ENCODE measurements at places on chromosomes 7 and 10. TPM values are rescaled to one million over a fixed set of nuclear protein-coding genes. Genes with fewer than 3 reads are reported as not detected.

Gene WEE2
- total RNA-seq, result not detected

Gene TFPI2
- total RNA-seq, result 1.8 TPM

Gene NAT16
- 0.50 TPM for total RNA-seq

Gene CFTR
- total RNA-seq, result 5.1 TPM

Gene ACTL6B
- 1.2 TPM for total RNA-seq

Gene DNA2
- total RNA-seq, result 7.6 TPM

Gene NUTM2A
- total RNA-seq, result 7.6 TPM

Gene STX1A
- total RNA-seq, result 24.7 TPM

Gene ZNF25
- 10.5 TPM for total RNA-seq

Gene CCDC136
- 265 TPM for total RNA-seq

- no peak within 1 kb of the TSS for H3K27ac ChIP-seq
- no peaks in the 10 kb centered on the region for H3K36me3 ChIP-seq
- H3K4me3 ChIP-seq, result peak within 1 kb of the TSS; percentile 32
- peak; percentile 59 for DNase-seq
Observed at GRCh38 chr10:43076876-43077420, at the start of gene RET. Gene RET, plus strand, starts transcription at chr10:43077069. Its CDS starts 190 bp downstream, at chr10:43077259.

- no peaks in the 10 kb centered on the region for H3K27me3 ChIP-seq
- H3K4me3 ChIP-seq, result no peak overlapping the region
- DNase-seq, result no peak
- H3K4me1 ChIP-seq, result peaks cover 5% of the 10 kb centered on the region
- no peak overlapping the region for H3K27ac ChIP-seq
- no peaks in the 10 kb centered on the region for H3K36me3 ChIP-seq
Observed at GRCh38 chr10:7302392-7302906, 108.4 kb downstream of the SFMBT2 start.

DNA sequence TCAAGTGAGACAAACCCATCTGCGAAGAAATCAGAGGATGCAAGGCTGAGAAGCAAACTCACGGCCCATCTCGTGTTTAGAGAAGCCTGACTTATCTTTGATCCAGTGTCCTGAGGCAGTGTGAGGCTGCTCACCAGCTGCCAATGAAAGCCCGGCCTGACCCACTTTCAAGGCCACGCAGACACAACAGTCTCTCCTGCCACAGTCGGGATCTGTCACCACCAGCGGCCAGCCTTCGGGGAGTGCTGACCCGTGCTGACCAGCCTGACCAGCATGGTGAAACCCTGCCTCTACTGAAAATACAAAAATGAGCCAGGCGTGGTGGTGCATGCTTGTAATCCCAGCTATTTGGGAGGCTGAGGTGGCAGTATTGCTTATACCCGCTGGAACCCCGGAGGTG is 7.4 kb upstream of the DNAJB6 start:
- DNase-seq, result peak; percentile 58
- no peak overlapping the region for H3K4me3 ChIP-seq
- no peaks in the 10 kb centered on the region for H3K36me3 ChIP-seq

- H3K27me3 ChIP-seq, result no peaks in the 10 kb centered on the region
- H3K27ac ChIP-seq, result no peak overlapping the region
- H3K4me1 ChIP-seq, result peaks cover 13% of the 10 kb centered on the region
Observed at GRCh38 chr10:132784866-132785722, 853 bp downstream of the NKX6-2 start.

DNA sequence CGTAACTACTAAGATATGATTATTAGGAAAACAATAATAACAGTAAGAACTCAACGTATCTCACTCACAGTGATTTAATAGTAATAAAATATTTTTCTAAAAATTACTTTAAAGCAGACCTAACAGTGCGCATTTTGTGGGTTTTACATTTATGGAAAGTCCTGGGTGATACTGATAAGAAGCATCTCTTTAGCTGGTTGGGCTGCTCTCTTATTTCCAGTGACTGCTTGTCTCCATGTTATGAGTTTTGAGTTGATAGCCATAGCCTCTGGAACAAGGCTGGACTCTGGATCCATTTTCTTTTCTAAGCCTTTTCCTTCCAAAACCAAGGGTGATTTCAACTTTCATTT is 29.5 kb upstream of the INHBA start:
- H3K4me3 ChIP-seq, result no peak overlapping the region
- H3K36me3 ChIP-seq, result no peaks in the 10 kb centered on the region
- no peaks in the 10 kb centered on the region for H3K4me1 ChIP-seq

DNA sequence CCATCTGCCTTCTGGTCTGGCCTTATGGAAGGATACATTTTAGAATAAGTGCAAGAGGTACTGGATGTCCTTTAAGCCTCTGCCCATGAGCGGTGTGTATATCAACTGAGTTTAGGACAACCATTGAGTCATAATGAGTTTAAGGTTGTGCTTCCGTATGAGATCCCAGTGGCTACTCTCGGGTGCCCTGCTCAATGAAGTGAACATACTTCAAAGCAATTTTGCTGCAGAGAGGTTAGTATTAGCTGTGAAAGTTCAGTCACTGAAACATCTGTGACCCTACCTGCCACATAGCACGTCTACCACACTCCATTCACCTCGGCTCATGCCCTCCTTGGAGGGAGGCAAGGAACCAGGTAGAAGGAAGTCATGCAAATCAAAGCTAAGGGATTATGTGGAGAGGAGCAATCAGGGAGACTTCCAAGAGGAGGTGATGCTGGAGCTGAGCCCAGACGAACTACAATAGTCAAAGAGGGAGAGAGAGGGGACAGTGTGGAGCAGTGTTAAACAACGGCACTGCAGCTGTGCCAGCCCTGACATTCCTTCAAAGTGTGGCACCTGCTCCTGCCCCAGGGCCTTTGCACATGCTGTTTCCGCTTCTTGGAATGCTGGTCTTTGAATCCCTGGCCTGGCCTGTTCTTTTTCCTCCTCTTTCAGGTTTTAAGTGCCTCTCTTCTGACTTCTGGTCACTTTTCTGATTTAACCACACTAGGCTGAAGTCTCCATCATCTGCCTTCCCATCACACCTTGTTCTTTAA is 25.4 kb downstream of the BTBD16 start:
- no peaks in the 10 kb centered on the region for H3K27me3 ChIP-seq
- DNase-seq, result no peak
- H3K27ac ChIP-seq, result no peak overlapping the region
- no peaks in the 10 kb centered on the region for H3K36me3 ChIP-seq
- no peaks in the 10 kb centered on the region for H3K4me1 ChIP-seq
- H3K4me3 ChIP-seq, result no peak overlapping the region

DNA sequence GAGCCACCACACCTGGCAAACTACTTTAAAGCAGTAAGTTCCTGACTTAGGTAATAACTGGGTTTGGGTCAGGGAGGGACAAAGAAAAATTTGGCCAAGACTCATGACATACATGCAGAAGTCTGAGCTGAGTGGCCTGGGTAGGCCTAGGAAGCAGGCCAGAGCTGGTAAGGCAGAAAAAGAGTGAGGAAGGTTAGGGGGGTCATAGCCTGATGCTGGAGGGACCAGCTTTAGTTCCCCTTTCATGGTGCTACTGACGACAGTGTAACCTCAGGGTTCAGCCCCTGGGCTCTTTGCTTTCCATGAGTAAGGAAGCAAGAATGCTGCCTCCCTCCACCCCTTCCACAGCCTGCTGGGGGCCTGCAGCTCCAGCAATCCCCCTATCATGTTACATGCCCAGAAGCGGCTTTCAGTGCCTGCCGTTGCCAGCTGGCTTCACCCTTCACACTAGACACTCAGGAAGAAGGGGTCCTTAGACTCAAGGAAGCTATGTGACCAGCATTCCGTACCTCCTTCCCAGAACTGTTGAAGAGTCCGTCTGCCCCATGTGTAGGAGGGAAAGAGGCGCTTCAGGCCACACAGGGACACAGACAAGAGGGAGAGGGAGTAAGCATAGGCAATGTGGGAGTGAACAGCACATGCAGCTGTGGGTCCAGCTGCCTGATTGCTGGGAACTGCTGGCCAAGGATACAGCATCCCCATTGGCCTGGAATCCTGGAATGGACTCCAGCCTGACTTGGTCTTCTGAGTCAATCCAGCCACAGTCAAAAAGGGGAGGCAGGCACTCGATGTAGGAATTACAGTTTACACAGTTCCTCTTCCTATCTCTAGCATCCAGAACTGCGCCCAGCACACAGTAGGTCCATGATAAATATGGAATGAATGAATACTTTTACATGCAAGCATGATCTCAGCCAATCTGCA is 4.1 kb upstream of the PLAU start:
- DNase-seq, result peak; percentile 82
- peaks cover 16% of the 10 kb centered on the region for H3K4me1 ChIP-seq
- peak overlapping the region; percentile 80 for H3K27ac ChIP-seq
- H3K36me3 ChIP-seq, result no peaks in the 10 kb centered on the region
- no peaks in the 10 kb centered on the region for H3K27me3 ChIP-seq

- H3K4me3 ChIP-seq, result no peak overlapping the region
- H3K36me3 ChIP-seq, result no peaks in the 10 kb centered on the region
- DNase-seq, result no peak
- no peak overlapping the region for H3K27ac ChIP-seq
- no peaks in the 10 kb centered on the region for H3K4me1 ChIP-seq
Observed at GRCh38 chr7:595621-596010, 76.0 kb upstream of the PDGFA start.

GRCh38 chr7:37645282-37646050 is 38.1 kb upstream of the GPR141 start:
- no peaks in the 10 kb centered on the region for H3K27me3 ChIP-seq
- no peak overlapping the region for H3K27ac ChIP-seq
- H3K36me3 ChIP-seq, result no peaks in the 10 kb centered on the region
- no peak for DNase-seq
- no peak overlapping the region for H3K4me3 ChIP-seq

- no peaks in the 10 kb centered on the region for H3K4me1 ChIP-seq
- no peak for DNase-seq
- H3K27ac ChIP-seq, result no peak overlapping the region
- no peak overlapping the region for H3K4me3 ChIP-seq
Observed at GRCh38 chr10:19499291-19499770, 316.9 kb upstream of the PLXDC2 start.

DNA sequence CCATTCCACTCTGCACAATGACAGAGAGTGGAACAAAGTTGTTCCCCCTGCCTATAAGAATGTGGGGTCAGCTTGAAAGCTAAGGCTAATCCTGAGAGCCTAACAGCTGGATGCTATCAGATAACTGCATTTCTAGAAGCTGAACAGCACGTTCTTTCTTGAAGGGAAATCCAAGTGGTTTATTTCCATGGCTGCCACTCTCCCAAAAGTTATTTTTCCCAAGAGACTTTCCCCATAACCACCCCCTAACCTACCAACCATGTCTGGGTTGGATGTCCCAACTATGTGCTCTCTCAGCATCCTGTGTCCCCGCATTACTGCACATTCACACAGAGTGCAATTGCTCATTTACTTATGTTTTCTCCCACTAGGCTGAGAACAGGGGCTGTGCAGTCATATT is 140.7 kb upstream of the ANKRD1 start:
- no peak overlapping the region for H3K27ac ChIP-seq
- H3K36me3 ChIP-seq, result no peaks in the 10 kb centered on the region
- no peaks in the 10 kb centered on the region for H3K27me3 ChIP-seq
- no peak overlapping the region for H3K4me3 ChIP-seq
- H3K4me1 ChIP-seq, result no peaks in the 10 kb centered on the region

DNA sequence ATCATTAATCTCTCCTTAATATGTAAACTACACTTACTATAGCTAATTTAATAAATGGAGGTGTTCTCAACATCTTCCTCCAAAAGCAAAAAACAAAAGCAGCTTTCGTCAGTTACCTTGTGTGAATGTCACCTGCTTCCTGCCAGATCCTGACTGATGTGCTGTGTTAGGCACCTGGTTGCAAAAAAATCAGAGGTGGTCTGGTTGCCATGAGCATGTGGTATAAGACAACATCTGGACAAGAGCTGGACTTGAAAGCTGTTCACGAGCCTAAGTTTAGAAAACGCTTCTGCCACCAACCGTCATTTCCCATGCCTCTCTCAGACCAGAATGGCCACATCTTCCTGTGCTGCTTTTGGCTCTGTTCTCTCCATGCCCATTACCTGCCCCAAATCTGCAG is 42.0 kb upstream of the GGCT start:
- H3K4me1 ChIP-seq, result peaks cover 7% of the 10 kb centered on the region
- H3K27ac ChIP-seq, result no peak overlapping the region
- DNase-seq, result no peak
- H3K36me3 ChIP-seq, result no peaks in the 10 kb centered on the region

GRCh38 chr7:23246555-23246954 is at the start of gene GPNMB:
Gene GPNMB, plus strand, starts transcription at chr7:23246775. Its CDS starts 83 bp downstream, at chr7:23246858.
- no peaks in the 10 kb centered on the region for H3K36me3 ChIP-seq
- H3K4me3 ChIP-seq, result peak within 1 kb of the TSS; percentile 43
- H3K4me1 ChIP-seq, result no peaks in the 10 kb centered on the region
- DNase-seq, result peak; percentile 75
- peak within 1 kb of the TSS; percentile 68 for H3K27ac ChIP-seq

GRCh38 chr7:137287651-137288258 is 55.8 kb downstream of the PTN start:
- H3K4me1 ChIP-seq, result no peaks in the 10 kb centered on the region
- no peak overlapping the region for H3K27ac ChIP-seq
- no peaks in the 10 kb centered on the region for H3K36me3 ChIP-seq
- DNase-seq, result no peak
- H3K27me3 ChIP-seq, result no peaks in the 10 kb centered on the region

GRCh38 chr7:121936951-121937623 is 64.1 kb downstream of the PTPRZ1 start:
- no peaks in the 10 kb centered on the region for H3K4me1 ChIP-seq
- H3K4me3 ChIP-seq, result no peak overlapping the region
- no peaks in the 10 kb centered on the region for H3K27me3 ChIP-seq
- DNase-seq, result no peak

DNA sequence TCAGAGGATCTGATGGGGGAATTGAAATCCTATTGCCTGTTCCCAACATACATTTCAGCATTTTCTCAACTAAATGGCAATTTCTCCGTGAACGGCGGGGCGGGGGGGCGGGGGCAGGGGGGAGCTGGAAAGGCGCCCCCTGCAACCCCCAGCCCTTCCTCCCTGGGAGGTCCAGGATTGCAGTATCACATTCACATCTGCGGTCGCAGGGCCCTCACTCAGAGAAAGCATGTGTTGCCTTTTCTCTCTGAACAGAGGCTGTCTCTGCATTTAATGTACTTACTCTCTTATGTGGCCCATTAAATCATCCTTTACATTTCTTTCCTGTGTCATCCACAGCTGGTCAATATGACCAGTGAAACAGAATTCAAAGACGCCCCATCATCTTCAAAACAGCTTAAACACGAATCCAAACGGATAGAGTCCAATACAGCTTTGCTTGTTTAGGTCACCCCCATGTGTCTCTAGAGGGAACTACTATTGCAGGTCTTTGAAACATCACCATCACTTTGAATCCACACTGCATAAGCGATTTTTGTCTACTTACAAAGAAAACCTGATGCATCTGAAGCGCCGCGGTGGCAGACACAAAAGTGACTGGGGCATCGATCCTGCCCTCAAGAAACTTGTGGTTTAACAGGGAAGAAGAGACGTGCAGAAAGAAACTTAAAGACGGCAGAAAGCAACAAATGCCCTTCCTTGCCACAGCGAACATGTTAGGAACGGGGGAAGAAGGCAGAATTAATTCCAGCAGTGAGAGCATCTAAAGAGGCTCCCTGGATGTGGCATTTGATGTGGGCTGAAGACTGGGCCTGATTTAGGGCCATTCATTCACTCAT is 17.0 kb upstream of the ECHDC3 start:
- no peak overlapping the region for H3K4me3 ChIP-seq
- H3K4me1 ChIP-seq, result no peaks in the 10 kb centered on the region
- no peaks in the 10 kb centered on the region for H3K36me3 ChIP-seq
- no peak for DNase-seq
- no peaks in the 10 kb centered on the region for H3K27me3 ChIP-seq
- no peak overlapping the region for H3K27ac ChIP-seq
